ENCODE measurements at places on chromosomes 13 and 19.
A peak's percentile ranks its signal among the peaks of the same experiment; 100 is the strongest.

DNA sequence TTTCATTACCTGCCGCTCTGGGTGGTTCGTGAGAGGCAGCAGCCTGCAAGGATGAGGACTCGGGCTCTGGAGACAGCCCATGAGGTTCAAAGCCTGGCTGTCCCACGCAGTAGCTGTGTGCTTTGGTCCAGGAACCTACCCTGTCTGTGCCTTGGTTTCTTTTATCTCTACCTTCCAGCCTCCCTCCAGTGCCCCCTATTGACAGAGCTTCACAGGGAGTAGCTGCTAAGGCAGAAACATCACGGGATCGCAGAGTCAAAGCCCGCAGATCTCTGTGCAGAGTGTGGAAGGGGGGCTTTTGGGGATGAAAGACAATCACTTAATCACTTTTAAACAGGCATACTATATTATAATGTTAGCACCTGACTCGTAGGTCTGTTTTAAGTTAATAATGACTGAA is 16.2 kb downstream of the ZNF71 start:
- no peak for DNase-seq

DNA sequence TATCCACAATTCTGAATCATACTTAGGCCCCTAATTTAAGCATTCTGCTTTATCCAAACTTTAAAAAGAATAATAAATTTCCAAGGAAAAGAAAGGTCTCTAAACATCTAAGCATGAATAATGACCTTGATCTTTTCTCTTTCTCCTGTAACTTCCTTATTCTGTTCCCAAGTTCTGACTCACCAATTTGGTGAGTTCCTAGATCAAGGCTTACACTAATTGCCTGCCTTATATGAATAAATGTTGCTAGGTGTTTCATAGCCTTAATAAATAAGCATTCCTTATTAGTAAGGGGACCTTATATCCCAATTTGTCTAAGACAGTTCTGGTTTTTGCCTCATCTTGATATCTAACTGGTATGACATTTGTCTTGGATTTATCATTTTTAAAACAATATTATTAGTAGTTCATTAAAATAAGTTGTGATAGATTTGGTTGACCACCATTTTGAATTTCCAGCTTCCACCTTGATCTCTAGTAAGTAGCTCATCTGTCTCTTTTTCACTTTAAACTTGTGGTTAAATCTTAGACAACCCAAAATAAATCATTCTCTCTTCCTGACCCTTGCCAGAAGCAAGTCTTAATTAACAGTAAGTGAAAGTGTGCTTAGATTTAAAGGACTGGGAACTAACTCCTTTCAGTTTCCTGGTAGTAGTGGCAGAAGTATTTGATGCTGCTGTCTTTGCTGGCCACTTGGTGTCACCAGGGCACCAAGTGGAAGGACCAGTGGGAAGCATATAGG is 121.2 kb upstream of the MLNR start:
- DNase-seq, result no peak

DNA sequence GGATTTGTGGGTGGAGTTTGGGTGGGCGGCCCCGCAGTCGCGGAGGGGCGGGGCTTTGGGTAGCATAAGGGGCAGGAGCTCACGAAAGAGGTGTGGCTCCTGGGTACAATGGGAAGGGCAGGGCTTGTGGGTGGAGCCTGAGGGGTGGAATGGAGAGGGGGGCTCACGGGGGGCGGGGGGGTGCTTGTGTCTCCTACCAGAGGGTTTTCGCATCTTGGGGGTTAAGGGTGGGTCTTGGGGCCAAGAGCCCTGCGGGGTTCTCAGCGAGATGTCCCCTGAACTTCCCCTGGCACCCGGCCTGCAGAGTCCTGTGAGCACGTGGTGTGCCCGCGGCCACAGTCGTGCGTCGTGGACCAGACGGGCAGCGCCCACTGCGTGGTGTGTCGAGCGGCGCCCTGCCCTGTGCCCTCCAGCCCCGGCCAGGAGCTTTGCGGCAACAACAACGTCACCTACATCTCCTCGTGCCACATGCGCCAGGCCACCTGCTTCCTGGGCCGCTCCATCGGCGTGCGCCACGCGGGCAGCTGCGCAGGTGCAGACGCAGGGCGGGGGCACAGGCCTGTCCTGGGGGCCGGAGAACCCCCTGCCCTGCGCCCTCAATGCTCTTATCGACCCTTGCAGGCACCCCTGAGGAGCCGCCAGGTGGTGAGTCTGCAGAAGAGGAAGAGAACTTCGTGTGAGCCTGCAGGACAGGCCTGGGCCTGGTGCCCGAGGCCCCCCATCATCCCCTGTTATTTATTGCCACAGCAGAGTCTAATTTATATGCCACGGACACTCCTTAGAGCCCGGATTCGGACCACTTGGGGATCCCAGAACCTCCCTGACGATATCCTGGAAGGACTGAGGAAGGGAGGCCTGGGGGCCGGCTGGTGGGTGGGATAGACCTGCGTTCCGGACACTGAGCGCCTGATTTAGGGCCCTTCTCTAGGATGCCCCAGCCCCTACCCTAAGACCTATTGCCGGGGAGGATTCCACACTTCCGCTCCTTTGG is 5.1 kb downstream of the FSTL3 start:
- peak; percentile 77 for DNase-seq

DNA sequence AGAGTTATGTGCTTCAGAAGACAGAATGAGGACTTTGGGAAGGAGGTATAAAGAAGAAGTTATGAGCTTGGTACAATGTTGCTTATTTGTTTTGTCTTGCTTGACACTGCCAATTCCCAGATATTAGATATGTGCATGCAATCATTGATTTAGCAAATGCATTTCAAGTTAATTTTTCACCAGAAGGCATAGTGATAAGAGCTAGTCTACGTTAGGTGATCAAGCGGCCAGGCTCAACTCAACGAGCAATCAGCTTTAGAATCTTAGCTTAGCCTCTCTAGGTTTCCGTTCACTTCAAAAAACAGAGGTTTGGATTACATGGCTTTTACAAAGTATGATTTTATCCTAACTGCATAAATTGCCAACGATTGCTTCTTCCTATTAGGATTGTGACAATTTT is 81.6 kb upstream of the POSTN start:
- DNase-seq, result no peak

DNA sequence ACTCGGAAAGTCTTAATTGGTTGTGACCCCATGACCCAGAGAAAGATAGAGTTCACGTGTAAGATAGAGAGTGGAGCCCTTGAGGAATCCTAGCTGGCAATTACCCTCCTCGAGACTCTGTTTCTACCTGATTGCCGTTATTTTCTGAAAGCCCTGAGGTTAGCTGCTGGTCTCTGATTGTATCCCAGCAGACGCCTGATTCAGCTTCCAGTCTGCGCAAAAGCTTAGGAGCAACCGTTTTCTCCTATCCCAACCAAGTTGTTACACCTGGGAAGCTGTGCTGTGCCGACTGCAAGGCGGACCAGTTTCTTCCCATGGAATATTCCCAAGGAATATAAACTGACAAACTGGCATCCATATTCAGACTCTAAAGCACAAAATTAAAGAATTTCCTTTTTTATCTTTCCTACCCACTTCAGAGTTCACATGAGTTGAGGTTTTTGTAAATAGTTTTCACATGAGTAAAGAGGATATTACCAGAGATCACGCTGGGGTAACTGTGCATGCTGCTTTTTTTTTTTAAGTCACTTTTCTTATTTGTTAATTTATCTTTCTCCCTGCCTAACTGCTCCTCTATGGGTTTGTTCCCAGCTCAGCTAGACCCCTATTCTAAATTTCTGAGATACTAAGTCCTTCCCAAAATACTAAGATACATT is 1.5 kb upstream of the TRPC4 start:
- DNase-seq, result no peak

GRCh38 chr13:98984983-98985382 is 7.1 kb upstream of the DOCK9 start:
- no peak for DNase-seq

DNA sequence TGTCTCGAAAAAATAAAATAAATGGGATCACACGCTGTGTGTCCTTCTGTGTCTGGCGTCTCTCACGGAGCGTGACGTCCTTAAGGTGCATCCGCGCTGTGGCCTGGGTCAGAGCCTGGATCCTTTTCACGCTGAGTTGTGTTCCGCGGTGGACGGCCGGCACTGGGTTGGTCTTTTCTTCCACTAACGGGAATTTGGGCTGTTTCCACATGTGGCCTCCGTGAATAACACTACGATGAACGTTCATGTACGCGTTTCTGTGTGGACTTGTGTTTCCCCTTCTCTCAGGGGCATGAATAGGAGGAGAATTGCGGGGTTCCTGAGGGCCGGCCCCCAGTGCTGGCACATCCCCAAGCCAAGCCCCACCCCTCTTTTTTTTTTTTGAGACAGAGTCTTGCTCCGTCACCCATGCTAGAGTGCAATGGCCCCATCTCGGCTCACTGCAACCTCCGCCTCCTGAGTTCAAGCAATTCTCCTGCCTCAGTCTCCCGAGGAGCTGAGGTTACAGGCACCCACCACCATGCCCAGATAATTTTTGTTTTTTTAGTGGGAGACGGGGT is 6.2 kb upstream of the PTBP1 start:
- no peak for DNase-seq

DNA sequence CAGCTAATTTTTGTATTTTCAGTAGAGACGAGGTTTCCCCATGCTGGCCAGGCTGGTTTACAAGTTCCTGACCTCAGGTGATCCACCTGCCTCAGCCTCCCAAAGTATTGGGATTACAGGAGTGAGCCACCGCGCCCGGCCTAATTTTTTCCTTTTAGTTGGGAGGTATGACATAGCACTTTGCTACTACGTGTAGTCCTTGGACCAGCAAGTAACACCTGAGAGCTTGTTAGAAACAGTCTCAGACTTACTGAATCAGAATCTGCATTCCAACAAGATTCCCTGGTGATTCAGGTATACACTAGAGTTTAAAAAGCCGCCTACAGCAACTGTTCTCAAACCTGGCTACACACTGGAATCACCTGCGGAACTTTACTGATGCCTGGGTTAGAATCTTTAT is 1.8 kb upstream of the FARP1 start:
- no peak for DNase-seq

DNA sequence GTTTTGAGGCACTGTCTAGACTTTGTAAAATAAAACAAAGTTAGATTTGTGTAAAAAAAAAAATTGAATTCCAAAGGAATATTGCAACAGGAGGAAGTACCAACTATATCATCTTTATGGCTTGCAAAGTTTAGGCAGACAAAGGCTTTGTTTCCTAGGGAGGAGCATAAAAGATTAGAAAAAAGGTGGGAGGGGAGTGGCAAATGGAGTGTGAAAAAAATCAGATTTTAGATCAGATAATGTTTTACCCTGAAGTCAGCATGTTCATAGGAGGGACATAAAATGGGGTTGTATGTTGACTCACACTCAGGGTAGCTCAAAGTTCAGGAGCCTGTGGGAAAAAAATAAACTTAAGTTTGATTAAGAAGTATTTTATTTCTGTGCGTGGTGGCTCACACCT is 3.7 kb downstream of the ZNF85 start:
- no peak for DNase-seq

GRCh38 chr19:34120141-34120540 is 52.2 kb upstream of the LSM14A start:
- DNase-seq, result no peak

- no peak for DNase-seq
Observed at GRCh38 chr19:15445807-15446376, 3.9 kb downstream of the WIZ start.

GRCh38 chr13:112053167-112053743 is 13.7 kb upstream of the SOX1 start:
- DNase-seq, result no peak

DNA sequence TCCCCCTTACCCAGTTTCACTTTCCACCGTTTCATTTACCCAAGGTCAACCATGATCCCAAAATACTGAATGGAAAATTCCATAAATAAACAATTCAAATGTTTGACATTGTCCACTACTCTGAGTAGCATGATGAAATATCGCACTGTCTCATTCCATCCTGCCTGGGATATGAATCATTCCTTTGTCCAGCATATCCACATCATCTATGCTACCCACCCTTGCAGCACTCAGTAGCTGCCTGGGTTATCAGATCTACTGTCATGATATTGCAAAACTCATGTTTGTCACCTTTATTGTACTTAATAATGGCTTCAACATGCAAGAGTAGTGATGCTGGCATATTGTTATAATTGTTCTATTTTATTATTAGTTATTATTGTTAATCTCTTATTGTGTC is 263.9 kb upstream of the NBEA start:
- no peak for DNase-seq

GRCh38 chr19:56142087-56142787 is 1.1 kb downstream of the ZNF444 start:
- DNase-seq, result no peak

DNA sequence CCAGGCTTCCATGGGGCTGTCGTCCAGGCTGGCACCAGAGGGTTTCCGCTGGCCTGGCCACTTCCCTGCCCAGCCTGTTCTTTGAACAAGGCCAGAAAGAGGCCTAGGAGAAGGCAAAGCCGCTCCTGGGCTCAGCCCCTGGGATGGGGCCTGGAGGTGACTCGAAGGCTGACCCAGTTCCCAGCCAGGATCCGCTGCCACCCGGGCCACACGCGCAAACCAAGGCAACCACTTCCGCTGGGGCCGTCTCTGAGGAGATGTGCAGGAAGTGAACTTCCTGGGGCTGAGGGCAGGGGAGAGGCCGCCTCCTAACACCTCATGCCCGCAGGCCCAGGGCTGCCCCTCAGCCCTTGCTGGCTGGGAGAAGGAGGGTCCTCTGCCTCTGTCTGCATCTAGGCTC is 15.2 kb downstream of the PLEKHF1 start:
- DNase-seq, result peak; percentile 77

DNA sequence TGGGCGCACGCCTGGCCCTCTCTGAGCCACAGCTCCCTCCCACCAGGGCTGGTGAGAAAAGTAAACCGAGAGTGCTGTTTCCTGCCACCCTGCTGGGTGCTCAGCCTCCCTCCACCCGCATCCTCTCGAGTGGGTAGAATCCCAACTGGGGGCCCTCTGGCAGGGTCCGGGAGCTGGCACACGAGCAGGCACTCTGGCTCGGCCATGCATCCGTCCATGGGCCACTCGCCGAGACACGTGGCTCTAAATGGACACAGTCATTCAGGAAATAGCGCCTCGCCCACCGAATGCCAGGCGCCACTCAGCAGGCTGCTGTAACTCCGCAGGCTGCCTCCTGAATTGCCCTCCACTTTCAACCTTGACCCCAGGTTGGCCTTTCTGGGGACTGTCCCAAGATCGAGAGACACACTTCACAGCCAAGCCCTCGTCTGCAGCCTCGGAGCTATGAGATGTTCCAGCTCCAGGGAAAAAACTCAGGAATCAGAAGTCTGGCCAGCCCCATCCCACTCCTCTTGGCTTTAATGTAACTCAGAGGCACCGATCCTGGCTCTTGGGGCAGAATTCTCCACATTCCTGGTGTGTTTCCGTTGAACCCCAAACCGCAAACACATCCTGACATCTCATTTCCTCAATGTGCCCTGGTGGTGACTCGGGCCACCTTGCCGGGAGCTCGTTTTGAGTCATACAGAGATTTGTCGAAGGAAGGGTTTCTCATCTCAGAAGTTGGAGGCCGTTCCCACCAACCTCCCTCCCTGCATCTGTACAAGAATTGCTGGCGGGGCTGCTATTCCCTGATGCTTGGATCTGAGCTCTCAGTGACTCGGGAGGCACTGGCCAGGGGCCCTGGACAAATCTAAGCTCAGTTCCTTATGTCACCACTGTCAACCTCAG is 14.1 kb downstream of the KLF2 start:
- DNase-seq, result peak; percentile 30

DNA sequence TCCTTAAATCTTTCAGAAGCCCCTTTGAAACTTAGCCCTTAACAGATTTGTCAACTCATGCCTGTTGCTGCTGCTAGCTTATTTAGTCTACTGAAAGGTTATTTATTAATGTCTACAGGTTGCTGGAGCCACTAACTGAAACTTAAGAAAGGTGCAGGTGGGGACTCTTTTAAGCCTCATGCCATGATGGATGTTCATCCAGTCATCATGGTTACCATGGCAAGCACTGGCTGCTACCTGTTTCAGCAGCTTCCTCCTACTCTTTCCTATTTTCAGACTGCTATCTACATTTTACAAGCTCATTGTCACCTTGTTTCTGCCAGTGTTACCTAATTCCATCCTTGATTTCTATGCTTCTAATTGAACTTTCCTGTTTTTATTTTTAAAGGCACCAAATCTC is 27.1 kb downstream of the DGKH start:
- no peak for DNase-seq
